SK-N-DZ (cell line): ENCODE measurements at places on chromosomes 4 and X.

DNA sequence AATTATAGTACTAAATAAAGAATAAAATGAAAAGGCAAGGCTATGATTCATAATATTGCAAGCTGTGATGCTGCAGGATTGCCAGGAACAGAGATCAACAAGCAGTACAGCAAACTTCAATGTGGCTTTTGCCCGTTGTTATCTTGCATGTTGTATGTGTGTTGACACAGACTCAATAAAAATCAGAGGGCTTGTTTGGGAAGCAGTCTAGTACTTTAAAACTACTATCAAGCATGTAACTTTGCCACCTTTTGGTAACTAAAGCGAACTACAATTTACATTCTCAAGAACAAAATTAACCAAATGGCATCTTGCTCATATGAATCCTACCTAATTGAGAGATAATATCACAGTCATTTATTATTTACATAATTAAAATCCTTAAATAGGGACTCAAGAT, 79.8 kb upstream of the GPM6A start:
- DNase-seq: no peak

DNA sequence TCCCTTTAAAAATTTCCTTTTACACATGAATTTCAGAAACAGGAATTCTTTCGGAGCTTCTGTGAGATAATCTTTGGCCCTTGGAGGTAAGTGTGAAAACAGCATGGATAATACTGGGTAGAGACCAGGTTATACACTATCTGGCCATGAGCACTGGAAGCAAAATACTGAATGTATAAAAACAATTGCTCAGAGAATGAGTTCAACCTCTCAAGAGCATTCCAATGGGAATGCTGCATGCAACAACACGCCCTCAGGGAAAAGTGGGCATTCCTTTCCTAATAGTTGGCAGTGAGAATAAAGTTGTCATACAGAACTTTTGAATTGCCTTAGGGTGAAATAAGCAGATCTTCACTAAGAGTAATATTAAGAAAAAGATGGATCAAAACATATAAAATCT, 574.8 kb upstream of the DIPK2B start:
- no peak for DNase-seq

GRCh38 chr4:125843947-125844346, 529.2 kb downstream of the FAT4 start:
- no peak for DNase-seq

GRCh38 chr4:128249787-128250668, 37.6 kb downstream of the PGRMC2 start:
- no peak for DNase-seq

DNA sequence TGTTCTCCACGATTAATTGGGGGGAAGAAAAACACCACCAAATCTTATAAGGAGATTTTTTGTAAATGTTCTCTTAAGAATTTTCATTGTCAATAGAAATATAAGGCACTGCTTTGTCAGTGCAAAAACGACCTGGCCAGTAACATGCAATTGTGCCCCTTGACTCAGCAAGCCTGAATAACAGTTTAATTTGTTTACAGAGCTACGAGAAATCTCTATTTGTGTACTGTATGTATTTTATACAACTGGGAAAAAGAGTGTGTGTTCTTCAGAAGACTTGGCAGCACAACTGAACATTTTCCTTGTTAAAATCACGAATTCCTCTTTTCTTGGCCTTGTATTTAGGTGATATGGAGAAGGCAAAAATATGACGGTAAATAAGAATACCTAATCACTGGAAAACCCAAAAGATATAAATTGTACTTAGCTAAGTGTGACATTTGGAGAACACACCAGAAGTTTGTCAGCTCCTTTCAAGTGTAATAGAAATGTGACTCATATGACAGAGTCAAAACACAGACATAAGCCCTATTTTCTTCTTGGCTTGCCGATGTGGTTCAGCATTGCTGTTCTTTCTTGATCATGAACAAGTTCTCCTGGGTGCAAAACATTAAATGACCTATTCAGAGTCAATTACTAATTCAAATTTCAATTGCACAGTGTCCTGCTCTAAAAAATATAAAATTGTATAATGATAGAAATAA, 945.0 kb upstream of the INTU start:
- DNase-seq: no peak

DNA sequence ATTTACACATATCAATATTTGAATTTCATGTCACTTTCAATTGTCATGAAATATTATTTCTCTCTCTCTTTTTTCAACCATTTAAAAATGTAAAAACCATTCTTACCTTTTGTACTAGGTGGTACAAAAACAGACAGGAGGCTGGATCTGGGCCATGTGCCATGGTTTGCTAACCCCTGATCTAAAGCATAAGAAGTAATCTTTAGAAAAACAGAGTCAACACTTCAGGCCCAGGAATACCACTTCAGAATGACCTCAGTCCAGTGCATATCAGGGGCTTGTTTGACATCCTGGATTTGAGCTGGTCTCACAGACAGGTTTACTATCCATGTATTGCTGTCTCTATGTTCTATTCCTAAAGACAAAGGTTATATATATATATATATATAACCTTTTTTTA, 102.5 kb downstream of the DCHS2 start:
- no peak for DNase-seq

- DNase-seq: no peak
Observed at GRCh38 chrX:45740291-45740690, 539.6 kb upstream of the DIPK2B start.

GRCh38 chr4:107578321-107578720, 141.7 kb downstream of the PAPSS1 start:
- DNase-seq: no peak

DNA sequence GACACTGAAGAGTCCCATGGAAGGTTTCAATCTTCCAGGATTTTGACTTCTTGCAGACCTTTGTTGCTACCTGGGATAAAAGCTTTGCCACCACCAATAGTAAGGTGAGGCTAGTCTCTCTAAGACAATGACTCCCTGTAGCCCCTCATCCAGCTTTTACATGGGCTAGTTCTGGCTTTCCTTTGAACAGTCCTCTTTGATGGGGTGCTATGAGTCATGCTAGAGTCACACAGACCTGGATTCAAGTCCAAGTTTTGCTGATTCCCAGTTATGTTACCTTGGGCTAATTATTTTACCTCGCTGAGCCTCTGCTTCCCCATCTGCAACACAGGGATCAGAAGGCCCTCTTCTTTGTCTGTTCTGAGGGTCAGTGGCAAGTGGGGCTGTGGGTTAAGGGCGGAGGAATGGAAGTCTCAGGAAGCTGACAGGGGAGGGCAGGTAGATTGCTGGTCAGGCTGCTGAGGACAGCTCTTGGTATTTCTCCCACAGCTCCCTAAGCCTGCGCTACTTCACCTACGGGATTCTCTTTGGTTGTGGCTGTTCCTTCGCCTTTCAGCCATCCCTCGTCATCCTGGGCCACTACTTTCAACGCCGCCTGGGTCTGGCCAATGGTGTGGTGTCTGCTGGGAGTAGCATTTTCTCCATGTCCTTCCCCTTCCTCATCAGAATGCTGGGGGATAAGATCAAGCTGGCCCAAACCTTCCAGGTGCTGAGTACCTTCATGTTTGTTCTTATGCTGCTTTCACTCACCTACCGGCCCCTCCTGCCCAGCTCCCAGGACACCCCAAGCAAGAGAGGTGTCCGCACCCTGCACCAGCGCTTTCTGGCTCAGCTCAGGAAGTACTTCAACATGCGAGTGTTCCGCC, 90.3 kb downstream of the RLIM start:
- DNase-seq: no peak

DNA sequence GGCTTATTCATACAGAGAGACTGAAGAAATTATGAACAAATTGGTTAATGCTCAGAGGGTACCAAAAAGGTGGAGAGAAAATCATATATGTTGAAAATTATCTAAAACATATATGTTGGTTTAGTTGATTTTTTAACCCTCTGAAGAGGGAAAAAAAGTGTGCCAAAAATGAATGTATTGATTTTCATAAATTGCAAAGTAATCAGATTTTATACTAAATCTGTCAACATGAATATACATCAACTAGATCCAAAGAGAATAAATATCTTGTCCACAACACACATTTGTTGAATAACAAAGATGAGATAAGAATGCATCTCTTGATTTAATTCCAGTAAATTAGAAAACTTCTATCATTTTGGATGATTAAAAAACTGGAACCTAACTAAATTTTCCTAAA, 125.3 kb upstream of the TACR3 start:
- no peak for DNase-seq

DNA sequence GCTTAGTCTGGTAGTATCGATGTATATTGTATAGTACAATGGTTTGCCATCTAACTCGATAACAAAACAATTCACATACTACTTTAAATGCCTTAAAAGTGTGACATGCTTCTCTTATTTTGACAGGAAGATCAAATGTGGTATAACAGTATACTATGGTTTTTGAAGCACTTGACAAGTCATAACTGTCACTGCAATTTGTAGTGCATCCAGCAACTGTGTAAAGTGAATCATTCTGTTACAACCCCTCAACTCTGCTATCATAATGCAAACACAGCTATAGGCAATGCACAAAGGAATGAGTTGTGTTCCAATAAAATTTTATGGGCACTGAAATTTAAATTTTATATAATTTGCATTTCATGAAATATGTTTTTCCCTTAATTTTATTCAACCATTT, 14.0 kb downstream of the RAP1GDS1 start:
- no peak for DNase-seq

DNA sequence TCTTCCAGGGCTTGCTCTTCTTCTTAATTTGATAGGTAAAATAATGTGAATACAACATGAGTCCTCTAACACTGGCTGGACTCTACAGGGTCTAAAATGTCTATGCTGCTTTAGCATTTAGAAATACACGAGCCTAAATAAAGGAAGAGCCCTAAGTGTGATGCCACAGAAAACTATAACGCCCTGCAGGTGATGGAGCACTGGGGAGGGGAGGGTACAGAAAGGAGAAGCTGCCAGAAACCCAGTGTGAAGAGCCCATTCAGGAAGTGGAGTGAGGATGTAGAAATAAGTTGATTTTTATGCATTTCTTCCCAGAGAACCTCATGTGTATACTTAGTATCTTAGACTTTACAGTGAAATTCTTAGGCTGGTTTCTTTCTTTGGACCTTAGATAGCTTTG, 83.4 kb downstream of the TNIP2 start:
- DNase-seq: no peak

DNA sequence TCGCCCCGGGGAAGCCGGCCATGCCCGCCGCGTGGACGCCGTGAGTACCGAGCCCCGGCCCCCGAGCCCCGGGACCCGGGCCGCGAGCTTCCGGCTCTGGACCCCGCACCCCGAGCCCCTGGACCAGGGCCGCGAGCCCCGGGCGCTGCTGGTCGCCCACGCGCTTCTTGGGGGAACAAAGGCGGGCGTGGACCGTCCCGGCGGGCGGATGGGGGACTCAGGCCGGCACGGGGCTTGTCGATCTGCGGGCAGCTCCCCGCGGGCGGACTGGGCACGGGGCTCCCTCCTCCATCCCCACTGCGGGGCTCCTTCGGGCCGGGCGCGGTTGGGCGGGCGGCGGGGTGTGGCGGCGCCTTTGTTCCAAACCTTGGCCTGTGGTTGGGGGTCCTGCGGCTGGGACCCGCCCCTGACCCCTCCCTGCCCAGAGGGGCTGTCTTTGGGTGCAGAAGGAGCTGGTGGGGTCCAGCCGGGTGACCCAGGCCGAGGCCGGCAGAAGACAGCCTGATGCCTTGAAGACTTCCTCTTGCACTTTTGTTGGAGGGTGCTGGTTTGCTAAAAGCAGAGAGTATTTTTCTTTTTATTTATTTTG, 25.2 kb upstream of the ADD1 start:
- DNase-seq: peak; percentile 31

- peak; percentile 28 for DNase-seq
Observed at GRCh38 chrX:109760922-109761250, 27.8 kb upstream of the ACSL4 start.

DNA sequence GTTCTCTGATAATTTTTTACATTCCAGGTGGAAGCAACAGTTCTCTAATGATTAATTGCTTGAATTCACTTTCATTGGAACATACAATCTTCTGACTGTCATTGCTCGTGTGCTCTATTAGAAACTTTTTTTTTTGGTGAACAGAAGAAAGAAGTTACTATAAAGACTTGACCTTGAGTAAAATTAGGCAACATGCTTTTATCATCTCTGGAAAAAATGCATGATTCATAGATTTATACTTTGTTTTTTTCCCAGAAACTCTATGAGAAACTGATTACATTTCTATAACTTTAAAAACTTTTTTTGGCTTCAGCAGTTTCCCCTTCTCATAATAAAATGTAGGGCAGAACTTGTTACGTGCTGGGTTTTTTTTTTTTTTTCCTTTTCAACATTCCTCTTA, 167.6 kb downstream of the ARHGAP10 start:
- no peak for DNase-seq

- no peak for DNase-seq
Observed at GRCh38 chrX:134664202-134664601, 5.9 kb upstream of the PLAC1 start.

DNA sequence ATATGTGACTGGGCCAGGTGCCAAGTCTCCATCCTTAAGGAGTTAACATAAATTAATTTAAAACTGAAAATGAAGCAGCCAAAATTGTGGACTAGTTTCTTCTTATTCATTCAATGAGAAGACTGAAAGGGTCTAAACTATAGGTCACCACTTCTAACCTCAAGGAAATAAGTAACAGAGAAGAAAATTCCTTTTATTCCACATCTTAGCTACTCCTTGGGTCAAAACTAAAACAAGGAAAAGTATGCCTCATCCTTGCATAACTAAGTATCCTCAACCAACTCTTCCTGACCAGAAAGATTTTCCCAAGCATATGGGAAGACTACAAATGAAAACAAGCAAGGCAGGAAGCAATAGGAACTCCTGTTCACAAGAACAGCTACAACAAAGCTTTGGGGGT, 71.2 kb downstream of the ZNF827 start:
- DNase-seq: no peak

DNA sequence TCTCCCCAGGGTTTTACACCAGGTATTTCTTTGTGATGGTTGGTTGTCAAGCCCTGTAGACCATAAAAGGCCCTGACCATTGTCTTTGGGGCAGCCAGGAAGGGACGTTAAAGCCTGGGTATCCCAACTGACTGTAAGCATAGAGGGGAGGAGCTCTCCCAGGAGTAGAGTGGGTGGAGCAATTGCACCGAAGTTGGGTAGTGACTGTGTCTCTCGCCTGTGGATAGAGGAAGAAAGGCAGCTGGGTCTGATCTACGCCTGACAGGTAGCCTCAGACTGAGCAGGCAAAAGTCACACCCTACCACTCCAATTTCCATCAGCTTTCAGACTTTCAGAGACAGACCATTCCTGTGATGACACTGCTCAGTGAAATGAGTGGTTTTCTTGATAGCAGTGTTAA, 123.3 kb downstream of the KLHL8 start:
- DNase-seq: no peak

- DNase-seq: no peak
Observed at GRCh38 chr4:46503739-46504138, 113.8 kb upstream of the GABRA2 start.

- no peak for DNase-seq
Observed at GRCh38 chr4:118397623-118397979, 44.8 kb upstream of the PRSS12 start.

DNA sequence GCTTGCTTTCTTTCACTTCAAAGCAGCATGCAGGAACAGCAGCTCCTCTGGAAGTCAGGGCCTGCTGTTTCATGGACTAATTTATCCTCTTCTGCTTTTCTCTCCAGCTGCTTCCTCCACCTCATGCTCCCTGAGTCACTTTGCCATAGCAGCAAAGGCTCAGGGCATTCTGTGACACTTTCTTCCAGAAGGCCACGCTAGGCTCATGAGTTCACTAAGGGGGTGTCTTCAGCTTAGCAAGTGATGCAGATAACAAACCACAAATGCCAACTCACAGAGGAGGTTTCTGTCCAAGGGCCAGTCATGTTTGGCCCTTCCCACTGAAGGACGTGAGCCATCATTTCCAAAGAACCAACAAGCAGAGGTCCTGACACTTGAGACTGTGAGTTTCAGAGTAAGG, 200.2 kb downstream of the ADGRA3 start:
- no peak for DNase-seq

- no peak for DNase-seq
Observed at GRCh38 chrX:50402886-50403285, 67.7 kb downstream of the DGKK start.
